ENCODE measurements at places on chromosomes 1 and 21.

GRCh38 chr1:157992031-157992832 lies 1.2 kb upstream of the KIRREL1 start:
- DNase-seq: peak; percentile 64

- no peak for DNase-seq
Measured at GRCh38 chr1:156463874-156464273, 36.7 kb downstream of the MEF2D start.

GRCh38 chr1:182723200-182723599 lies 38.8 kb upstream of the RGS8 start:
- DNase-seq: no peak

GRCh38 chr1:239914751-239915231 lies 176.9 kb upstream of the FMN2 start:
- no peak for DNase-seq

GRCh38 chr1:169108863-169109560 lies 2.5 kb downstream of the ATP1B1 start:
- DNase-seq: no peak

DNA sequence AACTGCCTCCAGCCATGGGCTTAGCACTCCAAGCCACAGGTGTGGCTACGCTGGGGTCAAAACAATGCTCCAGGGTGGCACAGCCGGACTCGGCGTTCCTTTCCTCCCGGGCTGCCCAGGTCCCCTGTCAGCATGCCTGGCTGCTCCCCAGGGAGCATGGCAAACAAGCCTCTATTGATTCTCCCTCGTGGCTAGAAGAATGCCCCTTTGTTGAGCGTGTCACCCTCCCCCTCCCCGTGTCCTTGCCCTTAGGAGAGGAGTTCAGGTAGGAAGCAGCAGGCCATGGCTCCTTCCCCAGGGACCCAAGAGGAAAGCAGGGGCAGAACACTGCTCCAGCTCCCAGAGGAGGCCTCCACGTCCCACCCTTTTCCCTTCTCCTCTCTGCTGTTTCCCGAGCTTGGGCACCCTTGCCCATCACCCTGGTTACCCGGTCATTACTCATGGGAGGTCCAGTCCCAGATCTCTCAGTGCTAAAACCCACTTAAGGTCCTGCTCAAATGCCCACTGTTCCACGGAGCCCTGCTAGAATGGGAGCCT lies 57.4 kb upstream of the CITED4 start:
- no peak for DNase-seq

GRCh38 chr1:116874733-116875249 lies 34.9 kb upstream of the PTGFRN start:
- no peak for DNase-seq

DNA sequence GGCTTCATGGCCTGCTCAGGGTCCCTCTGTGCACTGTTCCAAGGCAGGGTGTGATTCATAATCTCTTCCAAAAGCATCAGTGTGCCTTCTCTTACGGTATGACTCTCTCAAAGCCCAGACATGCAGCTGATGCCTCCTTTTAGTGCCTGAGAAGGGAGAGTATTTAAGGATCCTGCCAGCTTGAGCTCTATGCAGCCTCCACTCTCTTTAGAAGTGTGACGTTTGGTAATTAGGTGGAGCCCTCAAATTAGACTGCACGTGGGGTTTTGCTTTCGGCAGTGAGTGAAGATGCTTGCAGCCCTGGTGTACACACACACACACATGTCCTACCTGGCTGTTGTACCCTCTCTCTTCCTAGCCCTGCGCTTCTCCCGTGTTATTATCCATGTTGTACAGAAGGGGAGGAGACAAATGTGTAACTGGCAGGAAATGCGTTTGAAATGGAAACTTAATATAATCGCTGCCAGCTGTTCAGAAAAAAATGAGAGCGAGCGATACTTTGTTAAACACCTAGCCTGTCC lies 2.6 kb upstream of the C1orf174 start:
- DNase-seq: peak; percentile 71

DNA sequence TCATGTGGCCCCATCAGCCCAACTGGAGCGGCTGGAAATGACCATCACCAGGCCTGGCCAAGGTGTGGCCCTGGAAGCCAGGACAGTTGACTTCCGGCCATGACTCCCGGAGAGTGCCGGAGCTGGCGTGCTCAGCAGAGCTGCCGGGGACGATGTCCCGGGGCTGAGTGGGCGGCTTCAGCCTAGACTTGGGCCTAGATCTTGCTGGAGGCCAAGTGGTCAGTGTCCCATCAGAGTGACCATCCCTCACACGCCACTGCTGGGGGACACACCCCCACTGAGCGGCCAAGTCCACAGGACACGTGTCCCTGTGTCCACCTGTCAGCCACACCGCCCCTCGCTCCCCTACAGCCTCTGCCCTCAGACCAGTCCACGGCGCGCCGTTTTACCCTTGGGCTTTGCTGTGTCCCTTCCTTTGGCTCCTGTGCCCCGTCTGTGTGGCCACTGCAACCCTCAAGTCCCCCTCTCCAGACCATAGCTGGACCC lies 4.0 kb downstream of the FAAP20 start:
- DNase-seq: no peak

DNA sequence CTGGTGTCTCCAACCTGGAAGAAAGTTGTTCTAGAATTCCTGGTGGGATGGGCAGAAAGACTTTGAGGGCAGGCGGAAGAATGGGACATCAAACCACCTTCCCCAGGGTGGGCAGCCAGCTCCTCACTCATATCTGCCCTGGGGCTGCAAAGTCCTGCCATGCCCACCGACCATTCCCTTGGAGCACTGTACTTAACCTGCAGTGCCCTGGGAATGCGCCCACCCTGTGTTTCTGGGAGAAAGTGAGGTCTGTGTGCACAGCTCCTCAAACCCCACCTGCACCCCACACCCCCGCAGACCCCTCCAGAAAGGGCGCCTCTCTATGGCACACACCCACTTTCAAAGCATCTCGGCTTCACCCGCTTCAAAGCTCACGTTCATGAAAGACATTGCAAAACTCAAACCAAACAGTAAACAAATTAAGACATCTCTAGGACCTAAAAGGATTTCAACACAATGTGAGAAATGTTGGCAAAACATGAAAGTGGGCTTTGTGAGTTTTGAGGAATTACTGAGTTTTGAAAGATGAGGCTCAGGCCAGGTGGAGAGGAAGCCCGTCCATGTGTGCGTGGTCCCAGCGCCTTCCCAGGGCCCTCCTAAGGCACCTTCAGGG lies 25.1 kb downstream of the KRTAP10-1 start:
- no peak for DNase-seq

DNA sequence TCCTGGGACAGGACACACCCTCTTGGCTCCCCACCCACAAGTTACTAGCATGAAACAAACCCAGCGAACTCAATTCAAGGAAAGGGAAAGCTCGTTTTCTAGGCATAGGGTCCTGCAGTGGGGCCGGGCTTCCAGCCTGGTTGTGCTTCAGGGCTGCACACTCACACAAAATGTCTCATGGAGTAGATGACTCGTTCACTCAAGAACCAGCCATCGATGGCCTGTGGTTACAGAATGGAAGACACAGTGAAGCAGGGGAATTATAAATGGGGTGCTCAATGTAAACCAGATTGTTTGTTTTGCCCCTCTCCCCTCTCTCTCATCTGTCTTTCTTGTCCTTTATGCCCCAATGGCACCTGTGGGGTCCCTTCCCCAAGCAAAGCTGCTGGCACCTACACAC lies 56.0 kb upstream of the COX20 start:
- DNase-seq: no peak

DNA sequence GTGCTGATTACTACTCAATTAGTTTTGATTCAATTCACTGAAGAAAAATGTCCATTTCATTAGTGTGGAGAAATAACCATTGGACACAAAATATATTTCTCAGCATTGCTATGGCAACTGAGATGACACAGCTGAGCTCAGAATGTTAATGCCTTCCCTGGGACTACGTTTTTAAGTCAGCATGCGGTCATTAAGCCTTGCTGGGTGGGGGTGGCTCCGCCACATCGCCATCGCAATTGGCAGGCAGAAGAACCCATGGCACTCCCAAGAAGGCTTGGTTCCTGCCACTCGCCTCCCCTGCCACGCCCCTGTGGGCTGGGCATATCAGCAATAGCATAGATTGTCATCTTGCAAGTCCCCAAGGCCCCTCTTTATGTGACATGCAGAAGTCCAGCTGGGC lies 256.7 kb upstream of the CAMK1G start:
- no peak for DNase-seq

DNA sequence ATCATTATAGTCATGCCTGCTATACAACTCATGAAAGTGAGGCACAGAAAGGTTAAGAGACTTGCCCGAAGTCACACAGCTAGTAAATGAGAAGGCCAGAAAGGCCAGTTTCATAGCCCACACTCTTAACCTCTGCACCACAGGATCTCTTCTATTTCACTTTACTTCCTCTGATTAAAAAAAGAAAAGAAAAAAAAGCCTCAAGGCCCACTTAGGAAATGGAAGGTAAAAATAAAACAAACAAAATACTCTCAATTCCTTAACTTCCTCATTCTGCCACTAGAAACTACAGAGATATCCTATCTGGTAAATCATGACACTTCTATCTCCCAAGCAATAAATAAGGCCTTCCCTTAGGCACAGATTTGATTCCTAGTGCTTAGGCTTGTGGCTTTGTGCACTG lies 7.6 kb upstream of the ENAH start:
- DNase-seq: no peak

DNA sequence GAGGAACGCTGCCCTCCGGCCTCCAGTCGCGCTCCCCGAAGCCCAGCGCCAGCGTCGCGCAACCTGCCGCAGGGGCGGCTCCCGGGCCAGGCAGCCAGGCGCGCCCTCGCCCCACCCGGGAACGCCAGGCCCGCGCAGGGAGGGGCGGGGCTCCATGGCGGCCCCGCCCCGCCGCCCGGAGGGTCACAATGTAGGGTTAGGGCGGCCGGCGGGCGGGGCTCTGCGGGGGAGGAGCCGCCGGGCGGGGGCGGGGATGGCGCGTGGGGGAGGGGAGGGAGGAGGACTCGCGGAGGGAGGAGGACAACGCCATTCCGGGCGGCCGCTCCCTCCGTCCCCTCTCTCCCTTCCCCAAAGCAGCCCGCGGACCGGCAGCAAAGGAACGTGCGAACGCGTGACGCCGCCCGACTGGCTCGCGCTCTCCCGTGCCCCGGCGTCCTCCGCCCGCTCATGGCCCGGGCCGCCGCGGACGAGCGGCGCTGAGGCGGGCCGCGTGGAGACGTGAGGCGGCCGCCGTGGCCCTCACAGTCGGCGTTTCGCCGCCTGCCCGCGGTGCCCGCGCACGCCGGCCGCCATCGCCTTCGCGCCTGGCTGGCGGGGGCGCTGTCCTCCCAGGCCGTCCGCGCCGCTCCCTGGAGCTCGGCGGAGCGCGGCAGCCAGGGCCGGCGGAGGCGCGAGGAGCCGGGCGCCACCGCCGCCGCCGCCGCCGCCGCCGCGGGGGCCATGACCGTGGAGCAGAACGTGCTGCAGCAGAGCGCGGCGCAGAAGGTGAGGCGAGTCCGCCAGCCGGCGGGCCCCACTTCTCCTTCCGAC lies at the start of gene USP25:
Gene USP25 (plus strand): TSS at position 309 of the 810 bp plus-strand sequence. CDS start 412 bp downstream, at position 721.
- DNase-seq: peak; percentile 65

- no peak for DNase-seq
Measured at GRCh38 chr1:90313778-90314177, 318.9 kb downstream of the ZNF326 start.

- no peak for DNase-seq
Measured at GRCh38 chr1:22892789-22893188, 79.9 kb downstream of the LACTBL1 start.

DNA sequence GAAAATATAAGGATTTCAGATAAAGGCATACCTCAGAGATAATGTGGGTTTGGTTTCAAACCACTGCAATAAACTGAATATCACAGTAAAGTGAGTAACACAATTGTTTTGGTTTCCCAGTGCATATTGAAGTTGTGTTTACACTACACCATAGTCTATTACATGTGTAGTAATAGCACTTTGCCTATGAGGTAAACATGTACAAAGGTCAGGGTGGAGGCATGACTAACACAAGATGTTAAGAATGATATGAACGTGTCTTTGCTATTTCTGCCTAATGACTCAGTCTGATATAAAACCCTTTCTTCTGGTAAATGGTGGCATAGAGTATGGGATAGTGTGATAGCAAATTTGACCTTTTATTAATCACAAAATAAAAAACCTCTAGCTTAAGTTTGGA lies 621.5 kb upstream of the ADGRL2 start:
- DNase-seq: no peak

DNA sequence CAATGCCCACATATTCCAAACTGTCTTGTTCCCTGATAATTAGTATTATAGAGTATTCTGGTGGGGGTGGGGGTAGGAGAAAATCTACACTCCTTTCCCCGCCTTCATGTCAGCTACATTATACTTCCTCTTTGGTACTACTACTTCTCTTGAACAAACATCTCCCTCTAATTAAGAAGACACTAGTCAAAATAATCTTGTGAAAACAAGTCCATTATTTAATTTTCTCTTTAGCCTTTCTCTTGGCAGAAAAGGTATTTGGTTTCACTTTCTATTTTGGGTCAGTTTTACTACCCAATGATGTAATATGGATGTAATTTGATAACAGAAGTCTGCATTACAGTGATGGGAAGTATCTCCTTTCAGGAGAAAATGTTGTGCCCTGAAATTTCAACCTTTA lies 22.5 kb downstream of the NTMT2 start:
- no peak for DNase-seq

DNA sequence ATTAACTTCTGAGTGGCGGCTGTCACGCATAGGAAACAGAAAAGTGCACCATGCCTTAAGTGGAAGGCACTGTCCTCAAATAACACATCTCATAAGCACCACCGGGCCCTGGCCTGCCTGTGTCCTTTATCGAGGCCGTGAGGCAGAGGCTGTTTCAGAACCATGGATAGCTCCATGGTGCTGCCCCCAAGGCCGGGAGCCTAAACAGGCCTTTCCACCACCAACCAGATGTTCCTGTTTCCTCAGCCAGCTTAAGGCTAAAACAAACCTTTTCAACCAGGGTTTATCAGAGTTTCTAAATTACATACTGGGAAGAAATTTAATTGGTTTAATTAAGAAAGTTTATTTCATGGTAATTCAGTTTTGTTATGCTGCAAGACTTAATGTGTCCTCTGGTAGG lies 114.4 kb downstream of the DMRTA2 start:
- DNase-seq: peak; percentile 37

DNA sequence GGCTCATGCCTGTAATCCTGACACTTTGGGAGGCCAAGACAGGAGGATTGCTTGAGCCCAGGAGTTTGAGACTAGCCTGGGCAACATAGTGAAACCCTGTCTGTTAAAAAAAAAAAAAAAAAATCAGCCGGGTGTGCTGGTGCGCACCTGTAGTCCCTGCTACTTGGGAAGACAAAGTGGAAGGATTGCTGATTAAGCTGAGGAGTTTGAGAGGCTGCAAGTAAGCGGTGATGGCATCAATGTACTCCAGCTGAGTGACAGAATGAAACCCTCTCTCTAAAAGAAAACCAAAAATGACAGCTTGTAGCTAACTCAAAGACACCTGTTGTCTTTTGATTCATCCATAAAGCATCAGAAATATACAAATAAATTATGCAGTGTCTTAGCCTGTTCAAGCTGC lies 31.8 kb downstream of the SIPA1L2 start:
- DNase-seq: no peak

Measured in Jurkat, Clone E6-1 (cell line).